ENCODE measurements at places on chromosomes 6 and 20. TPM values are rescaled to one million over a fixed set of nuclear protein-coding genes. Genes with fewer than 3 reads are reported as not detected.

DNA sequence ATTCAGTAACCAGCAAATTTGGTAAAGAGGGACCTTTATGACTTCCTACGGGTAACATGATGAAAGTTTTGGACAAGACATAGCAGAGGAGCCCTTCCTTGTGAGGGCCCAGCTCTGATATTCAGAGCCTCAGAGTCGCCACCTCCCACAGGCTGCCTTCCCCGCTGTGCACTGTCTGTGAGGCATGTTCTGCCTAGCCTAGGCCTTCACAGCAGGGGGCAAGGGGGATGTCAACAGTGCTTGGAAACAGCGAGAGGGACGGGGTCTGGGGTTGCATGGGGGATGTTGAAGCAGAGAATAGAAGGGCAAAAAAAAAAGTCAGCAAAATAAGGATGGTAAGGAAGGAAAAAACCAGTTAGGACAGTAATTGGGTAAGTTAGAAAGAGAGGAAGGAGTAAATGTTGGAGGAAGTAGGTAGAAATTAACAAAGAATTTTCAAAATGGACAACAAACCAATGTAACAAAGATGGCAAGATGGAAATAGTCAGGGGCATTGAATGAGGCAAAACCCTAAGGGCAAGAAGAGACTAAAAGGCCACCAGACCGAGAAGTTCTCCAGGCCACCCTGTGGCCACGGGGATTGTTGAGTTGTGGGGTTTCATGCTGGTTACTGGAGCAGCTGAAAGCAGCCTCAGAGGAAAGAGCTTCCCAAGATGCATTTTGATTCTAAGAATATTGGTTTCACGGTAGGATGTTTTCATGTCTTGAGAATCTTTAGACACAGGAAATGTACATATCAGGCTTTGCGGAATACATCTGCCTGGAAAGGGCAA is 139.8 kb downstream of the LY86 start:
- DNase-seq: no peak

Gene BANF2
- total RNA-seq: not detected

GRCh38 chr6:17281100-17281496 is at the start of gene RBM24:
Gene RBM24, plus strand, starts transcription at chr6:17281361. Its CDS starts 221 bp downstream, at chr6:17281582.
- peak; percentile 56 for DNase-seq

DNA sequence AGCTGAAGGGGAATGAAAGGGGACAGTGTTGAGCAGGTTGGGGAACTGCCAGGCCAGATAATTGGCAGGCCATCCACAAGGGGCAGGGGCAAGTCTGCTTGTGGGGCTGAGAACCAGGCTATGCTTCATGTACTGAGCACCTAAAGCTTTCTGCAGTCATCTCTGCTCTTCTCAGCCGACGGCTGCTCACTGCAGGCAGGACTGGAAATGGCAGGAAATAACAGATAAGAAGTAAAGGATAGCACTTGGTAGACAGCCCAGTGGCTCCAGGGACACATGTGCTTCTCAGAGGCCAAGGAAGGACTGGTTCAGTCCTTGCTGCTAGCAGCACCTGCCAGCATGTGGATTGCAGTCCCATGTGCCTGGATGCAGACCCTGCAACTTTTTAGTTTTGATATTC is 89.8 kb downstream of the CD164 start:
- DNase-seq: no peak

Gene PSORS1C2
- total RNA-seq: not detected

DNA sequence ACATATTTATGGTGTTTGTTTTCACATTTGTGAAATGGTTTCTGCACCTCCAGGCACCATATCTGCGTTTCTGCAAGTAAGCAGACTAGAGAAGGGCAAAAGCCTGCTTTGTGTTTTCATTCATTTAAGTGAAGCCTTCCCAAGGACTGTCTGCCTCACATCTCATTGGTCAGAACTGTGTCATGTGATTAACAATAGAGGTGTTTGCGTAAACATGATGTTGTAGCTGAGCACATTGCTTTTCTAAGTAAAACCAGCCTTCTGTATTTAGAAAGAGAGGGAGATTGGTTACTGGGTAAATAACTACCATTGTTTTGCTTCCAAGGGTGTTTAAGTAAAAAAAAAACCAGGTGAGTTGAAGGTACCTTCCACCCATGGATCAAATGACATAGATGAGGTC is 39.7 kb downstream of the SH3BGRL2 start:
- DNase-seq: no peak

All from activated CD8-positive, alpha-beta T cell treated with anti-CD3 and anti-CD28 coated beads for 36 hours (primary cell).